Esophagus mucosa (tissue), 1 donor: ENCODE measurements at places on chromosomes 2 and 18.

- ATAC-seq, result peak; percentile 55
Observed at GRCh38 chr2:86337244-86337835, at the start of gene REEP1. Gene REEP1, minus strand, starts transcription at chr2:86337626. Its CDS starts 116 bp downstream, at chr2:86337510.

DNA sequence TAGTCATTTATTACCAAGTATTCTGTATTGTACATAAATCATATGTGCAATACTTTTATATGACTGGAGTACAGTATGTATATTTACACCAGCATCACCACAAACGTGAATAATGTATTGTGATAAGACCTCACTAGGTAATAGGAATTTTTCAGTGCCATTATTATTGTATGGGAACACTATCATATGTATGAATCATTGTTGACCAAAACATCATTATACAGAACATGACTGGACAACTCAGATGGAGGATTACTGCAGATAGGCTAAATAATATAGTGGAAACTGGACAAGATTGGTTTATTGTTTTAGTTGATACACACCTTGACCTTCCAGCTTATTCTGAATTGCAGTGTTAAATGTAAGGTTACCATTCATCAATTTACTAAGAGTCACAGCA, 33.4 kb downstream of the VAPA start:
- ATAC-seq, result no peak

DNA sequence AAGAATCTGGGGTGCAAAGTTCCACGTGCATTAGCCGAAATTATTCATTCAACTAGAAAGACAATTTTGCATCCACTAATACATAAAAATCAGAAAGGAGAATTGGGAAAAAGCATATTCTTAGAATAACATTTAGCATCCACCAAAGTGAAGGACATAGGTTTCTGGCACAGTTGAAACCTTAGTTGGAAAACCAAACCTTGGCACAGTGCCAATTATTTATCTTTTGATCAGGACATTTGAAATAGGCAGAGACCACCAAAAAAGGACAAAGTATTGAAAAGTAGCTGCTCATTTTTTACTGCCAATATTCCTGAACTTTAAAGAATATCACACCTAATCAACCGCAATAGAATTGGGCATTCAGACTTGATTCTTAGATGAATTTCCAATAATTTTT, 25.5 kb upstream of the NFU1 start:
- ATAC-seq, result no peak

GRCh38 chr2:134282629-134283400, 28.9 kb downstream of the MGAT5 start:
- peak; percentile 39 for ATAC-seq

DNA sequence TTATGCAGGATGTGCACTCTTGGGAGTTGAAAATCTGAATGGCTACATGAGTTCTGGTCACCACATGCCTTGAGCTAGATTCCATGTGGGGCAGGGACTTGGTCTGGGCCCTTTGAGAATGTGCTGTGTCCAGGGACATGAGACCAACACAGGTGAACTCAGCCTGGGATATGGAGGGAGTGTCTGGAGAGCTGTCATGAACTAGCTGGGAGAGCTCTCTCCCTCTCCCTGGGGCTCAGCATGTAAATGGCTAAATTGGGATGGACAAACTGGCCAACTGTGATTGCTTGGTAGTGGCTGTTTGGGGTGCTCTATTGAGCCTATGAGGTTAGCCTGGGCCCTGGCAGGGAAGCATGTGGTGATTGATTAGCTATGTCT, 105.1 kb upstream of the HS6ST1 start:
- no peak for ATAC-seq

- no peak for ATAC-seq
Observed at GRCh38 chr2:28898048-28898447, 3.6 kb downstream of the WDR43 start.

GRCh38 chr2:26139269-26140183, 33.4 kb upstream of the GAREM2 start:
- peak; percentile 33 for ATAC-seq

DNA sequence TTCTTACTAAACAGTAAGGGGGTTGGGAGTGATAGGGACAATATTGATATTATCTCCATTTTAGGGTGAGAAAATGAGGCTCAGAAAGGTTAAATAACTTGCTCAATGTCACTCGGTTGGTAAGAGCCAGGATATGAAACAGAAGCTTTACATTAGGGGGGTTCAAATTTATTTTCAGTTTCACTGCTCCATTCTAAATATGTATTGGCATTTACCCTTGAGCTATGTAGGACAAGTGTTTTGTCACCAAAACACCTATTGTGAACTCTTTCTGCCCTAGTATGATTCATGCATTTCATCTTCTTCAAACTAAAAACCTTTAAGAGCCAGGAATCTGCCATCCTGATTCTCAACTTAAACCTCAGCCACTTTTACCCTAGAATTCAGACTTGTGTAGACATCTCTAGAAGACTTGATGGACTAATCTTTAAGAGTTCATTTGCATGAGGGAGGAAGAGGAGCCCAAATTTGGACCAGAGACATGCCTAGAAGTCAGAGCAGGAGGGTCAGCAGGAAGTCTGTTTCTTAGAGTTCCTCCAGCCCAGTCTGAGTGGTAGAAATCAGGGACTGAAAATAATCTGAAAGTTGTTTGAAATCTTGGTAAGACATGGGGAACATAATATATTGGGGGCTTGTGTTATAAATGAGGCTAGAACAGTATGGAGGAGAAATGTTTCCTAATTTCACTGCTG, 129.4 kb upstream of the ATP5MC3 start:
- no peak for ATAC-seq
